Activated CD4-positive, alpha-beta T cell treated with anti-CD3 and anti-CD28 coated beads, Interleukin-2, amount 10 ng/mL, durations not matched to agents 24 days and 14 days (primary cell): ENCODE measurements at places on chromosomes 2 and 18.

DNA sequence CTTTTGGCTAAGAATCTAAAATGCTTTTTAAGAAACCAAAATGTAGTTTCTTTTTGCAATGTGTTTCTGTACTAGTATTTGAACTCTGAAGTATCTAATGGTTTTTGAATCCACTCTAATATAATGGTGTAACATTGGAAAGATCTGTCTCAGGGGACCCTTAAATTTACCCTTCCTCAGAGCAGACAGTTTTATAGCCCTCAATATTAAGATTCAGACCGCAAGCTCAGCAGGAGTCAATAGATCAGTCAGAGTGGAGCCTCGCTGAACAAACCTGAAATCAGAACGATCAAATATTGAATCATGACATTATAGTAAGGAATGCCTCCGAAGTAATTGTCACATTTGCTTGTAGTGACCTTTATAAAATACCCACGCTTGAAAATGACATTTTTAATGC is 18.3 kb downstream of the SGPP2 start:
- DNase-seq = no peak

- no peak for DNase-seq
These were observed 126.4 kb upstream of the TLK1 start for GRCh38 chr2:171287036-171287571.

DNA sequence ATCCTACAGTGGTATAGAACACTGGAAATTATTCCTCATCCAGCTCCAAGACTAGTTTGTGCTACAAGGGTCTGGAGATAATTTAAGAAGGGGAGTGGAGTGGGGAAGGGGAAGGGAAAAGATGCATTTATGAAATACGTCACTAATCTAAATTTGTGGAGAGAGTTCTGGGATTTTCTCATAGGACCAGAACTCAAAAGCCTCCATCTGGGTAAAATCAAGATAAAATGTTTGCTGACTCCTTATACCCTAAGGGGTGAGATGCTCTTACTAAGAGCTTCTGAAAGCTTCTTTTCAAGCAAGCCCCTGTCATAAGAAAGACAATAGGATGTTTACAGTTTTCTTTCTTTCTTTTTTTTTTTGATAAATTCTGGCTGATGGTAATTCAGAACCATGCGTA is 88.5 kb upstream of the RBMS1 start:
- DNase-seq = no peak

GRCh38 chr2:207038299-207038698 is 99.0 kb downstream of the CPO start:
- no peak for DNase-seq

- DNase-seq = no peak
These were observed 77.1 kb downstream of the MYO5B start for GRCh38 chr18:50117863-50118262.

DNA sequence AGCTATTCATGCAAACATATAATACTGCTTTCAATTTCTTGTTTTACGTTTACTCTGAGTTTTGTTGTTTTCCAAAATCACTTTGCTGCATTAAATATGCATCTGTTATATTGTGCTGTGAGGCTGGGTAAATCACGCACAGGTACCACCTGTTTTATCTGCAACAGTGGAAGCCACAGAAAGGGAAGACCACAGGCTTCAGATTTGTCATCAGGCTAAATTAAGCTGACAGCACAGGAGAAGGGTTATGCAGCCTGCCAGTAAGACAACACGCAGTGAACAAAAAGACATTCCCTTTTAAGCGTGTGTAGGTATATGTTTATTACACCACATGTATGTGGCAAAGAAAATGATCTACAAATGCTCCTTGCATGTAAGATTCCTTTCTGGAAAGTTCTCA is 38.2 kb downstream of the ZNF516 start:
- no peak for DNase-seq

DNA sequence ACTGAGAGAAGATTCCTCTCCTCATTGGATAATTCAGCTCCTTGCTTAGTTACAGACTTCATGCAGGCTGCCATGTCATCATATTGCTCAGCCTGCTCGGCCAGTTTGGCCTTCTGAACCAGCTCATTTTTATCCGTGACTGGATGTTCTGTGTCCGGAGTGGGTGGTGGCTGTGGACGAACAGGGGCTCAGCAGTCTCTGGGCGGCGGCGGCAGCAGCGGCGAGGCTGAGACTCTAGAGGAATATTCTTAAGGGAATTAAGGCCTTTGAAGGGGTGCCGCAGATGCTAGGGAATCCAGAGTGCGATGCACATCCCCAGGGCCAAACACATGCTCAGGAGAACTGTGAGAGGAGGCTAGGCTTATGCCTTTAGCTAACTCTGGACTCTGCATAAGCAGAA is 97.9 kb upstream of the GYPC start:
- no peak for DNase-seq

DNA sequence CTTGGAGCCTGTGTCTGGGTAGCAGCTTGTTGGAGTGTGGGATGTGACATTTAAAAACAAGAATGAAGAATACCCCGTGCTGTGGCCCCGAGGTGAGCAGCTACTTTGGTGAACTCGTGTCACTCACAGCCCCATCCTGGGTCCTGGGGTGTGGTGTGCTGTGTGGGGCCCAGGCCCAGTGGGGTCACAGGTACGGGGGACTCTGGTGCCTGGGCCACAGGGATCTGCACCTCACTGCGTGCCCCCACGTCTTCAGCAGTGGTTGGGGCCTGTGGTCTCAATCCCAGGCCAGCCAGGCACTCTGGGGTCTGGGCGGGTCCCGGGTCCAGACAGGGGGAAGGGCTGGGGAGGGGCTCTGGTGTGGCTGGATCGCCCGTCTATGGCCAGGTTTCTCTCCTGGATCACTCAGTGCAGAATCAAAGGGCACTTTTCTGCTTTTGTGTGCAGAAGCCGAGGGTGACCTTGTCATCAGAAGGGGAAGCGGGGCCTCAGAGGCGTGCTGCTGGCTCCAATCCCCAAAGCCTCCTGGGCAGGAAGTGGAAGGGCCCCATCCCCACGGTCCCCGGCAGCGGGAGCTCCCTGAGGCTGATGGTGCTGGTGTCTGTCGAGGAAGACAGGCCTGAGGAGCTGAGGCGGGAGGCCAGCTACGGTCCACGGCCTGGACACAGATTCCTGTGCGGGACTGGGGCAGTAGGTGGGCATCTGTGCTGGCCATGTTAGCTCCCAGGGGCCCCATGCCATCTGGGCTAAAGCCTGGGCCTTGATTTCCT is 1.4 kb downstream of the GPR35 start:
- DNase-seq = peak; percentile 73

DNA sequence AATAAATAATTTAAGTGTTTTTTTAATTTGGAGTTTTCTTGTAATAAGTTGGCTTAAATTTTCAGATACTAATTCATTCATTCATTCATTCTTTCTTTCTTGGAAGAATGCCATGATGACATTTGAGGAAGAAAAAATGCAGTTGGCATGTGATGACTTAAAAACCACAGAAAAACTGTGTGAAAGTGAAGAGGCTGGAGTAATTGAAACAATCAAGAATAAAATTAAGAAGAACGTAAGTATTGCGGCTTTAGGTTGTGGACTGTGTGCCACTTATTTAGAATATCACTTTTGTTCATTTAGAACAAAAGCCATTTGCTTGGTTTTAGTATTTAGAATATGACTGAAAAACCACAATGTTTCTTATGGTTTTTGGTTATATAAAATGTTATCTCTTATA is 51.4 kb downstream of the TTC39C start:
- DNase-seq = no peak

GRCh38 chr18:10010611-10011015 is 96.8 kb downstream of the VAPA start:
- DNase-seq = no peak

DNA sequence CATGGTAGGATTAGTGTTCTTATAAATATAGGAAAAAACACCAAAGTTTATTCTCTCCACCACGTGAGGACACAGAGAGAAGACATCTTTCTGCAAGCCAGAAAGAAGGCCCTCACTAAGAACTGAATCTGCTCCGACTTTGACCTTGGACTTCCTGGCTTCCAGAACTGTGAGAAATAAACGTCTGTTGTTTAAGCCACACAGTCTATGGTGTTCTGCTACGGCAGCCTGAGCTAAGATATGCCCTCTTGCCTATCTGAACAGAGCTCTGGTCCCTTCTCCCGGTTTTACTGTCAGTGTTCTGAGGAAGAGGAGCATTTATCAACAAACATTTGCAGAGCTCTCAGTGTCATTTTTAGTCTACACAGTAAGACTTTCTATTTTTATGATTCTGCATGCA is 131.3 kb downstream of the DOK6 start:
- no peak for DNase-seq

GRCh38 chr2:69948032-69948962 is 13.1 kb downstream of the ASPRV1 start:
- DNase-seq = no peak
